ENCODE measurements at places on chromosomes 12 and 14. TPM values are rescaled to one million over a fixed set of nuclear protein-coding genes. Genes with fewer than 3 reads are reported as not detected.

CMKLR1 gene
- 9.8 TPM for total RNA-seq

AMN gene
- total RNA-seq: under 0.01 TPM

TBC1D30 gene
- 0.72 TPM for total RNA-seq

MYG1 gene
- total RNA-seq: 34.2 TPM

TMEM233 gene
- total RNA-seq: under 0.01 TPM

ORAI1 gene
- total RNA-seq: 7.7 TPM

MIP gene
- not detected for total RNA-seq

CLEC6A gene
- not detected for total RNA-seq

ATG101 gene
- total RNA-seq: 49.5 TPM

MYF6 gene
- not detected for total RNA-seq

AQP2 gene
- not detected for total RNA-seq

C12orf50 gene
- total RNA-seq: not detected

- DNase-seq: peak; percentile 59
These were observed 202.6 kb downstream of the CRADD start for GRCh38 chr12:93879476-93880421.

GRCh38 chr12:50642035-50642451 lies 121.9 kb upstream of the ATF1 start:
- DNase-seq: peak; percentile 72

GRCh38 chr12:125201940-125202339 lies 136.7 kb downstream of the AACS start:
- DNase-seq: no peak

- no peak for DNase-seq
These were observed 448.1 kb downstream of the APAF1 start for GRCh38 chr12:99093166-99093565.

DNA sequence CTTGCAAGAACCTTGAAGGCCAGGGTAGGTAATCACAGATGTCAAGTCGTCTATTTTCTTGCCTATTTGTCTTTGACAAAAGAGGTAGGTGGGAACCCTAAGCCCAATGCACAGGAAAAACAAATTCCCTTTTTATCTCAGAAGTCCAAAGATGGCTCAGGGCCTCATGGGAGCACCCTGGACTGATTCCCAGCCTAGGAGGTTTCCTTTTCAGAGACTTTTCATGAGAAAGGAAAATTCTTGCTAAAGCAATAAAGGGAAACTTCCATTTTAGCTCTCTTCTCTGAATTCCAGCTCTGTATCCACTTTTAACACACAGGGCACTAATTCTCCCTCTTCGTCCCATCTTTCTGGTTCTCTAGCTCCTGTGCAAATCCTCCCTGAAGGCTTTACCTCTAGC lies 1.2 kb downstream of the ZNF641 start:
- peak; percentile 88 for DNase-seq

- no peak for DNase-seq
These were observed 83.8 kb downstream of the DNAH10 start for GRCh38 chr12:123845881-123846280.

DNA sequence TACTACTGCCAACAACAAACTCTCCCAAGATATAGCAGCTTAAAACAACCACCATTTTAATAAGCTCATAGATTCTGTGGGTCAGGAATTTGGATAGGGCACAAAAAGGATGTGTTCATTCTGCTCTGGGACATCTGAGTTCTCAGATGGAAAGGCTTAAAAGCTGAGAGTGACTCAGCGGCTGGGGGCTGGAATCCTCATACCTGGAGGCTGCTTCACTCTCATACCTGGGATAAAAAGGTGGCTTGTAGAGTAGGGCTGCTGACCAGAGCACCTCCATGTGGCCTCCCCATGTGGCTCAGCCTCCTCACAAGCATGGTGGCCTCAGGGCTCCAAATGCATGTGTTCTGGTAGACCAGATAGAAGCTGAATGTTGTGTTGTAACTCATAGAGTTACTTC lies 20.2 kb upstream of the PELI2 start:
- DNase-seq: no peak

- peak; percentile 72 for DNase-seq
These were observed 176.0 kb downstream of the KIF26A start for GRCh38 chr14:104314251-104314941.

DNA sequence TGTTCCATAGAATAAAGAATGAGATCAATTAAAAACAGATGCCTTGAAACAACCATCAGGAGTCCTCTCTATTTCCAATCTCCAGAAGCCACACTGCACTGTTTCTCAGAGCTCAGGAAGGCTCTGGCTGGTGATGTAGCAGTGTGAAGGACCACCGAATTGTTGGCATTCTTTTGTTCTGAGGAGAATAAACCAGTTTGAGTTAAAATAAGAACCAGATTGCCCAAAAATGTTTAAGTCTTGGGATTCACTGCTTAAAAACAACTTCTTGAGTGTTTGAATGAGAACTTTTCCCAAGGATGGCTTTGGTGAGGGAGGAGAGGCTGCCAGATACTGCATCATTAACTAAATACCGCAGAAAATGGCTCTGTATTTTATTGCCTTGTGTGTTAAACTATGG lies 341.2 kb downstream of the C12orf75 start:
- DNase-seq: no peak

DNA sequence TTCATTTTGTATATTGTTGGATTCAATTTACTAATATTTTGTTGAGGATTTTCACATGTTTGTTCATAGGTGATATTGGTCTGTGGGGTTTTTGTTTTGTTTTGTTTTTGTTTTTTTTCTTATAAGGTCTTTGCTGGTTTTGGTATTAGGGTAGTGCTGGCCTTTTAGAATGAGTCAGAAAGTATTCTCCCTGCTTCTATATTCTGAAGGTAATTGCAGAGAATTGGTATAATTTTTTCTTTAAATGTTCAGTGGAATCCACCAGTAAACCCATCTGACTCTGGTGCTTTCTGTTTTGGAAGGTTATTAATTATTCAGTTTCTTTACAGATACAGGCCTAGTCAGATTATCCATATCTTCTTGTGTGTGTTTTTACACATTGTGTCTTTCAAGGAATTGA lies 8.9 kb downstream of the TOGARAM1 start:
- no peak for DNase-seq

DNA sequence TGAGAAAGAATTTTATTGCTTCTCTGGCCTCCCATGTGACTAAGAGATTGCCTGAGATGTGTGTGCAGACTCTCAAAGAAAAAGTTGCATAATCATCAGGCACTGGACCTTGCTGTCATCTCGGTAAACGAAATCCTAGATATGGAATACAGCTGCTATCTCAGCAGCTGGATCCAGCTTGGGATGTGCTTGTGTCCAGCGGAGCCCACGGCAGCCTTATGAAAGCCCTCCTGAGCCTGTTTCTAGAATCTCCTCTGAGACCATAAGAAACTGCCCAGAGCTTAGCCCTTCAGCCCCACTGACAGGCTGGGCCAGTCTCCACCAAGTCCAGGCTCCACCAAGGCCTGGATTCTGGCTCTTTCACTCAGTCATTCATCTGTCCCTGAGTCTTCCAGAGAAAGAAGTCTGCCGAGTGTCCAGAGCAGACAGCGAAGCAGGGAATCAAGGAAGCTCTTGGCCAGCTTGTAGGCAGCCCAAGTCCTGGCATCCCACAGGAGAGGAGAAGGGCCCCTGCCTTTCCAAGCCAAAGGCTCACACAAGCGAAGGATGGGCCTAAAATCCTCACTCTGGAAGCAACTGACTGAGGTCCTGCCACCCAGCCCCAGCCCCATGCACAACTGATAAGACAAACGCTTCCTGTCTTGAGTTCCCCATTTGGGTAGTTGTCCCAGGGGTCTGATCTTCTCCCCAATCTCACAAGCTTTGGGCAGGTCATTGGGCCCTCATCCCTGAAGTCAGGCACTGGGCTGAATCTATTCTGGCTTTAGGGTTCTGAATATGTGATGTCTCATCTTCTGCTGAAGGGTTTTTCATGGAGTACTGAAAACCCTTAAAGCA lies 97.8 kb downstream of the SEC23A start:
- DNase-seq: no peak

DNA sequence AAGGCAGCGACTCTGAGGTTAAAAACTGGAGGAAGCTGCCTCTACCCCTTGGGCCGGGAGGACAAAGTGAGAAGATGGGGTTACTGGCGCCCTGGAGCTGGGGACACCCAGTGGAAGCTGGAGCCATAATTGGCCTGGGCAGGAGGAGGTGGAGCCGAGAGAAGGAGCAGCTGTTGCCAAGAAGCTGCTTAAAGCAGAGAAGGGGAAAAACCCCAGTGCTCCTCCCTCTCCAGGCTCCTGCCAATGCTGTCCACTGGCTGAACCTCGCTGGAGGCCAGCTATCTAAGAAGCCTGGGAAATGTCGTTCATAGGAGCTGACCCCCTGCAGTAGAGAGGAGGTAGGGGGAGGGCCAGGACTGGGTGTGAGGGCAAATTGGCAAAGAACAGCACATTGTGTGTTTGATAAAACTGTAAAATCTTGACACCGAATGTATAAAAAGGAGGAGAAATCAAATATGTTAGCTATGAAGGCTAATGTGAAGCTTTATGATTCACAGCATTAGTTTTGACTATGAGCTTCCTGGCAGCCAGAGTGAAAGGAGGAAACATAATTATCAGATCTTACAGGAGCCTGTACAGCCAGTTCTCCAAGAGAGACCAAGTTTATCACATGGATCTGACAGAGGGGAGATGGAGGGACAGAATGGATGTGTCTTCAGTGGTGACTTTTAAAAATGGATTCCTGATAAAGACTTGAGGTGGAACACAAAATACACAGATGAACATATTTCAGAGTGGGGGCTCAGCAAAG lies 9.5 kb downstream of the HHIPL1 start:
- peak; percentile 99 for DNase-seq

DNA sequence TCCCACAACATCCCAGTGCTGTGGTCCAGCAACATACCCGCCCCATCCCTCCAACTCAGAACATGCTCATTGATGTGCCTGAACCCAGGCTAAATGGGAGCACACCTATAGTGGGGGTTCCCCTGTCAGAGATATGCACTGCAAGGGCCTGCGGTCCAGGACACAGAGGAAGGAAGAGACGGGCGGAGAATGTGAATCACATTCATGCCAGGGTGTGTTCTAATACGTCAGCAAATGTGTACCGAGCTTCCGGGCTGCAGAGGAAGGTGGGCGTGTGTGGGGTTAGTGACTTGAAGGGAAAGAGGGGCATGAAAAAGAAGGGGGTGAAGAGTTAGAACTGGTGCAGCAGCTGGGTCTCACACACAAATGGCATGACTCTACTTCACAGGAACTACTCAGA lies 83.7 kb downstream of the DPF3 start:
- DNase-seq: no peak

- no peak for DNase-seq
These were observed 241.7 kb downstream of the DPF3 start for GRCh38 chr14:72652179-72652578.

GRCh38 chr14:100582496-100583165 lies 4.6 kb downstream of the BEGAIN start:
- DNase-seq: peak; percentile 68

GRCh38 chr14:91159182-91159581 lies 45.3 kb downstream of the DGLUCY start:
- DNase-seq: no peak

- peak; percentile 11 for DNase-seq
These were observed 53.0 kb downstream of the ATF7IP start for GRCh38 chr12:14418451-14418890.

DNA sequence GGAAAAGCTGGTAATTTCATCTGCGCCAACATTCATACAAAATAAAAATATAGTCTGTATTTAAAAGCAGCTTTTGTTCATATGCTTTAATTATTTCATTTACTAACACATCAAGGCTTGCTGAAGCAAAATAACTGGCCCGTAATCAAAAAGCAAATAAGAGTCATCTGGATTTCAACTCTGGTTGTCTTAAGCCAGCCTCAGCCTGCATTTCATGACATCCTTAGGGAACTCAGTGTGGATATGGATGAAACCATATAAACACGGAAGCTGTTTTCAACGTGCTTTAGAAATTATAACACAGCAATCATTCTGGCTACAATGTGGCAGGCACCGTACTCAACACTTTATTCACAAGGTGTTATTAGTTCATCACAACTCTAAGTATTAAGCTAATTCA lies 852 bp downstream of the COX16 start:
- no peak for DNase-seq

- DNase-seq: no peak
These were observed 6.9 kb upstream of the LYZ start for GRCh38 chr12:69341328-69341727.

- DNase-seq: no peak
These were observed 362.2 kb upstream of the SFSWAP start for GRCh38 chr12:131348646-131349045.

GRCh38 chr14:56417173-56417572 lies 162.4 kb upstream of the TMEM260 start:
- DNase-seq: no peak

- DNase-seq: peak; percentile 65
These were observed 77.6 kb upstream of the PRKD1 start for GRCh38 chr14:30005114-30005808.

DNA sequence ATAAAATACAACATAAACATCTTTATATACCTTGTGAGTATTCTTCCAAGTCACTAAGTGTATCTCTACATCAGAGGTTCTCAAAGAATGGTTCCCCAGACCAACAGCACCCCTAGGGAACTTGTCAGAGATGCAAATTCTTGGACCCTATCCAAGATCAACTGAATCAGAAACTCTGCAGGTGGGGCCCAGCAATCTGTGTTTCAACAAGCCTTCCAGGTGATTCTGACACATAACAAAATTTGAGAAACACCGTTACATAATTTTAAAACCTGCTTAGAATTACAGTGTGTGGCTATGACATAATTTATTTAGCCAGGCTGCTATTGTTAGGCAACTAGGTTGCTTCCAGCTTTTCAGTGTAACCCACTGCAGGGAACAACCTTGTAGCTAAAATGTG lies 49.8 kb downstream of the NTN4 start:
- DNase-seq: no peak

DNA sequence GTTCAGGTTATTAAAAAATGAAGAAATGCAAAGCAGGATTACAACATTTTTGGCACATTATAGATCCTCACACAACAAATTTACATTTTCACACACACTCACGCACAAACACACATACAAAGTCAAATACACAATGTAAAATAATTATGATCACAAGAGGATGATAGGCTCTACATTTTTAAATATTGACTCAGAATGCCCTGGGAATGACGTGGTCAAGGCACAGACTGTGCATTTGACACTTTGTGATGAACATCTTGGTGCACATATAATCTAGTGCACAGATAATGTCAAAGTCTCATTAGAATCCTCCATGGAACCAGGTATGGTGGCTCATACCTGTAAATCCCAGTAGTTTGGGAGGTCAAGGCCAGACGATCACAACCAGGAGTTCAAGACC lies 49.4 kb downstream of the DPF3 start:
- no peak for DNase-seq

GRCh38 chr14:28783664-28784063 lies 17.1 kb downstream of the FOXG1 start:
- DNase-seq: no peak

DNA sequence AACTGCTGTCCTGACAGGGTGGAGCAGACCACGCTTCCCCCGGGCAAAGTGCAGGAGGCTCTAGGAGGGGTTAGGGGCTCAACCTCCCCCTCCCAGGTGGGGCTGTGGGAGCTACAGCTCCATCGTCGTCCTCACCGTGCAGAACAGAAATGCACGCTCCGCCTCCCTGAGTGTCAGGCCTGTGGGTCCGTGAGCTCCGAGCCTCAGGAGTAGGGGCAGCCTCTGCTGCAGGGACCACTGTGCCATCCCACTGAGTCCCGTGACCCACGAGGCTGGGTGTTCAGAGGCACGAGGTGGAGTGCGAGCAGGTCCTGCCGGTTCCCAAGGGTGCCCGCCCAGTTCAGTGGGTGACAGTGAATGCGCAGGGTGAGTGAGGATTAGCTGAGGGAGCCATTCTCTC lies 48.6 kb downstream of the CACNA1C start:
- DNase-seq: no peak
